ENCODE measurements at places on chromosomes 4 and X.

DNA sequence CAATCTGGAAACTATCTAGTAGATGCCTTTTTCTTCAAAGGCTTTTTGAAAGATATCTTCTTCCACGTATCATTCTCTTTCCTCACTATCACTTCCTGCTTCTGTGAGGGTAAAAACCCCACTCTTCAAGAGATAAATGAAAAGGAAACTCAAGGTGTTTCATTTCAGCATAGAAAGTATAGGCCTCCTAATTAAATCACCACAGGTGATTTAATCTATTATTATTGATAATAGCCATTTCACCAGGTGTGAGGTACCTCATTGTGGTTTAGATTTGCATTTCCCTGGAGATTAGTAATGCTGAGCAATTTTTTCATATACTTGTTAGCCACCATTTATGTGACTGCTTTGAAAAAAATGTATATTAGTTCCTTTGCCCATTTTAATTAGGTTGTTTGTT lies 92.0 kb upstream of the EMCN start:
- no peak for DNase-seq

DNA sequence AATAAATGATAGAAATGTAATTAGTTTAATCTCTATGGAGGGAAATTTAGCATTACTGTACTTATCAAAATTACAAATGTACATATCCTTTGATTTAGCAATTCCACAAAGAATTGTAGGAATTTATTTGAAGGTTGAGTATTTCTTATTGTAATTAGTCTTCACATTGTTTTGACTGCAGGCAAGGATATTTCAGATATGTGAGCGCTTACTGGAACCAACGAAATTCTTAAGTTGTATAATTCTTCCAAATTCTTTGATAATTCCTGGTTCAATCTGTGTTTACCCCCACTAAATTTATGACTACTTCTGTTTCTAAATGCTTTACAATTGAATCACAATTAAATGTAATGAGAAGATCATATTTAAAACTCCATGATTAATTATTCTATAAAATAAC lies 26.9 kb upstream of the WWC2 start:
- no peak for DNase-seq

GRCh38 chr4:5884796-5885195 lies 8.1 kb downstream of the CRMP1 start:
- no peak for DNase-seq

DNA sequence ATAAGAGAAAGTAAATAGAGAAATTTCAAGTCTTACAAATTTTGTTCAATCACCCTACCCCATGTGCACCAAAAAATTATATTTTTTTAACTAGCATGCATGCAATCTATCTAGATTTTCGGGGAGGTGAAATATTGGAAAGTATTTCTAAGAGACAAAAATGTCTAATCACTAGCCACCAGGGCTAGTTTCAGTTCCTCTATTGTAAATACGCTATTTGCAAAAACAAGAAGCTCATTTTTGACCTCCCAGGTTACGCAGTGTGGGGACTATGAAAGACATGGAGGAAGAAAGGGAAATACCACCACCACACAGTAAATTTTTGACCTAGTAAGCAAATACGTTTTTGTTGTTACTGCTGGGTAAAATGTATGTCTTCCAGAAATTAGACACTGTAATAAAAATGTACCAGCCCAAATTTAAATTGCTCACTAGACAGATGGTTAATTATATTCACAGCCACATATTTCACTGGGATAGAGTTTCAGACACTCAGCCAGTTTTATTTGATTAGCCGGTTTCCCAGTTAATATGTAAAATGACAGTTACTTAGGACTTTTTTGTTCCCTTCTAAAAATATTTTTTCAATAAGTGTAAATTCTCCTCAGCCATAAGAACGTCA lies 2.2 kb downstream of the NEXMIF start:
- no peak for DNase-seq

GRCh38 chrX:72539822-72540221 lies 32.8 kb downstream of the HDAC8 start:
- no peak for DNase-seq

DNA sequence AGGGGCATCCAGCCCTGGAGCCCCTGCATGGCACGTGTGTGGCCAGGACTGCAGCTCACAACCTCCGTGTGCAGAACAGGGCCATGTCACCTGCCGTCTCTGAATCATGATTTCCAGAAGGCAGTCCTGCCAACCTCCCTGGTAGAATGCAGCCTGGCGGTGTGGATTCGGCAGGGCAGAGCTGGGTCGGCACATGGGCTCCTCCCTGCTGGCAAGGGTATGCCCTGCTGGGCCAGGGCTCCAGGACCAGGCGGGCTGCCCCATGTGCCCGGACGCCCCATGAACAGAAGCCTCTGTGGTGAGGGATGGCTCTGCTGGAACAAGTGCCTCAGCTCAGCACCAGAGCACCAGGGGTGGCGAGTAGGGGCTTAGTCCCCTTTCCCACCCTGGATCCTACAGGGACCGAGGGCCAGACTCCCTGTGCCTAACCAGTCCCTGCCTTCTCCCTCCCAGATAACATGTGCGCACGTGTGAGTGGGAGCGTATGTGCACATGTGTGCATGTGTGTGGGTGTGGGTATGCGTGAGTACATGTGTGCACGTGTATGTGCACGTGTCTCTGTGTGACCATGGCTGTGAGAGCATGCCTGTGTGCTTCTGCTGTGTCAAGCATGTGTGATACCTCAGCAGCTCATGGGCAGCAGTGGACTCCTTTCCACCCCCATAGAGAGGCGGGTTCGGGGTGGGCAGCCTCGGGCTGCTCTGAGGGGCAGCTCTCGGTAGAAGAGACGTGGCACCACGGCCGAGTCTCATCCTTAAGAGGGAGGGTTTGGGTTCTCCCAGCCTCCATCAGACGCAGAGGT lies 10.3 kb upstream of the MXD4 start:
- no peak for DNase-seq

DNA sequence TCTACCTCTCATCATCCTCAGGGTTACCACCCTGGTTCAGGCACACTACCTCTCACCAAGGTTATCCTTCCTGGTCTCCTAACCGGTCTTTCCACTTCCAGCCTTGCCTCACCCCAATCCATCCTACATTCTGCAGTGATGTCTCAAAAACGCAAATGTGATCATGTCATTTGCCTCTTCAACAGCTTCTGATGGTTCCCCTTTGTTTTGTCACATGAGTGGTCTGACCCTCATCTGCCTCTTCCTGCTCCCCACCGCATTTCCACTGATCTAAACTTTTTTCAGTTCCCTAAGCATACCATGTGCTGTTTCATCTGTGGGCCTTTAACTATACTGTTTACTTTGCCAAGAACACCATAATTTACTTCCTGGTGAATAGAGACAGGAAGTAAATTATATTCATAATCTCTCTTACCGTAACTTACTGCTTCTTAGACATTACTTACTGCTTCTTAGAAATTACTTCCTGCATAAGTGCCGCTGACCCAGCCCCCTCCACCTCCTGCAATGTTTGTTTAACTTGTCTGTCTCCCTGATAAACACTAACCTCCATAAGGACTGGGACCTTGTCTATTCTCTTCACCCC lies 27.1 kb upstream of the NSUN7 start:
- DNase-seq = no peak

GRCh38 chr4:38100474-38101255 lies 140.5 kb downstream of the PTTG2 start:
- DNase-seq = no peak

DNA sequence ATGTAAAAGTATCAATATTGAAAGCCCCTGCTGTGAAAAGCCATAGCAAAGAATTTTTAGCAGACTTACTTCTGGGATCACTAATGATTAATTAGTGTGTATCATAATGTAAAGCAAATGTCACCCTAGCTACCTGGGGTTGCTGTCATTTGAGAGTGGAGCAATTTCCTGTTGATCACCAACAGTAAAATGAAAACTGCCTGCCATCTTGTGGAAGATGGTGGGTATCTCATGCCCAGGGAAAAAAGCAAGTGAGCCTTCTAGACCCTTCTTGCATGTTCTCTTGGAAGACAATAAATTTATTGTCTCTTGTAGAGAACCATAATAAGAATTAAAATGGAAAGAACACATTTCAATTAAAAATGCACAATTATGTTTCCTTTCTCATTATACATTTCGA lies 360.2 kb downstream of the ZIC3 start:
- no peak for DNase-seq

DNA sequence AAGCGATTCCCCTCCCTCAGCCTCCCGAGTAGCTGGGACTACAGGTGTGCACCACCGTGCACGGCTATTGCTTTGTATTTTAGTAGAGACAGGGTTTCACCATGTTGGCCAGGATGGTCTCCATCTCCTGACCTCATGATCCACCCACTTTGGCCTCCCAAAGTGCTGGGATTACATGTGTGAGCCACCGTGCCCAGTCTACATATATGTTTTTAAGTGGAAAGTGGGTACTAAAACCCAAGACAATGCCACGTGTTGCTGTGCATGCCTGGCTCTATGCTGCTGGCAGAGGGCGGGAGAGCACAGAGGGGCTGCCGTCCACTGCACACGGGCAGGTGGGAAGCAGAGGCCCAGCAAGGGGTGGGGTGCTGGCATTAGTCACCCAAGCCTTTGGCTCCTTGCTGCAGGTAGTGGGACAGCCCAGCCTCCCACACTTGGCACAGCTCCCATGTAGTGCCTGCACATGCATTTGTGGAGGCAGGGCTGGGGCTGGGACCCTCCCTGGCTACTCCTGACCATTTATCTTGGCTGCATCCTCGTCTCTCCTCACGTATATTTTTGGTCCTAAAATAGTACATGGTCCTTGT lies 3.5 kb downstream of the EMD start:
- DNase-seq = no peak

GRCh38 chrX:84153538-84153937 lies 34.5 kb downstream of the RPS6KA6 start:
- DNase-seq = no peak

DNA sequence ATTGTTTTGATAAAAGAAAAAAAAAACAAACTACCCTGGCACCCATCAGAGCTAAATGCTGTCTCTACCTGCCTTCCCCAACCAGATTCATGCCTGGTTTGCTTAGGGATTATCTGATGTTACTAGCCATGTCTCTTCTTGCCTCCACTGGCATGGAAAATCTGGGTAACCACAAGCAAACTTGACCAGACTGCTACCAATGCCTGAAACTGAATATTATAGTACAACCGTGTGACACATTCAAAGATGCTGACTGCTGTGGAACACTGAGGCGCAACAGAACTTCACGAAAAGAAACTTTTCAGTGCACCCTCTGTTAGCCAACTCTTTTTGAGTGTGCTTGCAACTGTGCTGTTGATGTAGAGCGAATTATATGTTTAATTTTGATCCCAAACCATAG lies 228.1 kb downstream of the CBR4 start:
- DNase-seq = no peak

GRCh38 chrX:37349221-37350033 lies at the start of gene PRRG1:
PRRG1 (plus strand) TSS chrX:37349364; CDS start chrX:37406250, 56,886 bp downstream.
- no peak for DNase-seq

DNA sequence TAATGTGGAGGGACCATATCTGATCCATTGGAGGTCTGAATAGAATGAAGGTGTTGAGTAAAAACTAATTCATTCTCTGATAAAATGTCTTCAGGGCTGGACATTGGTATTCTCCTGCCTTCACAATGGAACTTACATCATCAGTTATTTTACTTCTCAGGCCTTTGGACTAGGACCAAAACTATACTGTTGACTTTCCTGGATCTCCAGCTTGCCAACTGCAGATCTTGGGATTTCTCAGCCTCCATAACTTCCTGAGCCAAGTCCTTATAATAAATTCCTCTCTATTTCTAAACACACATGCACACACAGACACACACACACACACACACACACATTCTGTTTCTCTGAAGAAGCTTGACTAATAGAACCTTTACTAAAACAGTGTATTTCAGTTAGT lies 1858.6 kb upstream of the ADGRL3 start:
- DNase-seq = no peak

DNA sequence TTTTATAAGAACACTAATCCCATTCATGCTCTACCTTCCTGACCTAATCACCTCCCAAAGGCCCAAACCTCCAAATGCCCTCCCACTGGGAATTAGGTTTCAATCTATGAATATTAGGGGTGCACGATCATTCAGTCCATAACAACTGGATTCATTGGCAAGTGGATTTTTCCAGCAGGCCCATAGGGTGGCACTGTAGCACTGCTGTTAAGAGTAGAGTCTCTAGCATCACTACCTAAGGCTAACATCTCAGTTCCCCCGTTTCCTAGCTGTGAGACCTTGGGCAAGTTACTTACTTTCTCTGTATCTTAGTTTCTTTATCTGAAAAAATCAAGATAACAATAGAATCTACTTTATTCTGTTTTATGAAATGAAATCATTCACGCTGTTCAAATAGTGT lies 315.8 kb downstream of the STIM2 start:
- DNase-seq = no peak

- no peak for DNase-seq
These were observed 19.4 kb downstream of the LGI2 start for GRCh38 chr4:25011135-25011866.

- DNase-seq = no peak
These were observed 325.9 kb upstream of the PABPC5 start for GRCh38 chrX:91108761-91109160.

DNA sequence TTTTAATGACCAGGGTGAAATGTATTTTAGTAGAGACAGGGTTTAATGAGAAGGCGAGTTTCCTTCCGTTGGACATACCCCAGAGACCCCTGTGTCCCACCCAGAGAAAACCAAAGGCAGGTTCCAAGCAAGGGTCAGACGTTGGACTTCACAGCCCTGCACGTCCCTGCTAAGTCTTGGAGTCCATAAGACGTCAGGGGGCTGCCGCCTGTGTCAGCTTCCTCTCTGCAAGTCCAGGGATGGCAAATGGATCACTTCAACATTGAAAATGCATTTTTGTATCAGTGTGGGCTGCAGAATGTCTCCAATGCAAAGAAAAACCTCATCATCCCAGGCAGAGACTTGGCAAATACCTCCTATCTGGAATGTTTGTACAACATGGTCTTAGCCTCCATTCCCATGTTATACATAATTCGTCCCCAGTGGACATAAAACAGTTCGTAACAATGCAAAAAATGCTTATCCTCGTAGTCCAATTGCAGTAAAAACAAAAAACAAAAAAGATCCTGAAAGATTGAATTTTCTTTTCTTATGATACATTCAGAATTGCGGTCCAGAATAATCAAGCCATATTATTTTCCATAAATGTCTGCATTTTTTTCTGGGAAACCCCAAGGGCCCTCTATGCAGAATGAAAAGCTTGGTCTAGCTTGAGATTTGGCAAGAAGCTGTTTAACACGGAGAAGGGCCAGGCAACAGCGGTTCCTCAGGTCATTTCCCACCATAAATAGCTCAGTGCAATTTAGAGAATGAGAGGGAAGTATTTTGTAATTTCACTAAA lies 190.9 kb downstream of the SHOX start:
- no peak for DNase-seq

- DNase-seq = no peak
These were observed 23.3 kb upstream of the ARX start for GRCh38 chrX:25039036-25039435.

DNA sequence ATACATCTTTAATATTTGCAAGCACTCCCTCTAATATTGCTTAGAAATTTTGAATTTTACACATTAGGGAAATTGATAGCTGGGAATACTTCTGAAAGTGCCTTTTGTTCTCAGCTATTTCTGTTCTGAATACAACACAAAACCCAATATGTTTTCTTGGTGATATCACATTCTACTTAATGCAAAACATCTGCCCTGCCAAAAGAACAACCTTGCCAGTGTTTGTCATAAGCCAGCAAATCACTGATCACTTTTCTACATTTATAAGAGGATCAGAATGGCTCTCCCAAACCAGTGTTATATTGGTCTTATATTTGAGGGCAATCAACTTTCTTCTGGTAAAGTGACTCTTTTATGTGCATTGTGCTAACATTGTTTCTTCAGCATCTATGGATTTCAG lies 126.8 kb upstream of the APOOL start:
- no peak for DNase-seq

Data from activated gamma-delta T cell (primary cell).